Aorta (tissue), 5 donors: ENCODE measurements at places on chromosomes 5 and 9. TPM values are rescaled to one million over a fixed set of nuclear protein-coding genes. Genes with fewer than 3 reads are reported as not detected.

Gene NSD1
- 6.9 TPM for polyA plus RNA-seq

GRCh38 chr9:128406848-128407391 lies 13.7 kb upstream of the CERCAM start:
- H3K36me3 ChIP-seq, result no peaks in the 10 kb centered on the region
- no peaks in the 10 kb centered on the region for H3K4me1 ChIP-seq
- no peak overlapping the region for H3K27ac ChIP-seq

DNA sequence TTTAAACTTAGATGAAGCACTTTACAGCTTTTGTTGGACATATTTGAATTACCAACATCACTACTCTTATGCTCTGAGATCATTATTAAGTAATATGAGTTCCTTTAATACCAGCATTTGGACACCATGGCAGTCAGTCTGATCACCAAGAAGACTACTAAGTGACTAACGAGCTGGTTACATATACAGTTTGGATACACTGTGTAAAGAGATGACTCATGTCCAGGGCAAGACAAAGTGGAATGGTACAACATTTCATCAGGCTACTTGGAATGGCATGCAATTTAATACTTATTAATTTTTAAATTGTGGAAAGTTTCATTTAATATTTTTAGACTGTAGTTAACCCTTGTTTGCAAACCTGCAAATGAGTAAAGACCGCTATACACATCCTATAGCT lies 237.4 kb upstream of the PRDM9 start:
- no peak overlapping the region for H3K27ac ChIP-seq
- DNase-seq, result no peak
- no peaks in the 10 kb centered on the region for H3K36me3 ChIP-seq
- no peak overlapping the region for H3K4me3 ChIP-seq
- H3K4me1 ChIP-seq, result no peaks in the 10 kb centered on the region

Gene ZNF618
- 7.5 TPM for polyA plus RNA-seq

DNA sequence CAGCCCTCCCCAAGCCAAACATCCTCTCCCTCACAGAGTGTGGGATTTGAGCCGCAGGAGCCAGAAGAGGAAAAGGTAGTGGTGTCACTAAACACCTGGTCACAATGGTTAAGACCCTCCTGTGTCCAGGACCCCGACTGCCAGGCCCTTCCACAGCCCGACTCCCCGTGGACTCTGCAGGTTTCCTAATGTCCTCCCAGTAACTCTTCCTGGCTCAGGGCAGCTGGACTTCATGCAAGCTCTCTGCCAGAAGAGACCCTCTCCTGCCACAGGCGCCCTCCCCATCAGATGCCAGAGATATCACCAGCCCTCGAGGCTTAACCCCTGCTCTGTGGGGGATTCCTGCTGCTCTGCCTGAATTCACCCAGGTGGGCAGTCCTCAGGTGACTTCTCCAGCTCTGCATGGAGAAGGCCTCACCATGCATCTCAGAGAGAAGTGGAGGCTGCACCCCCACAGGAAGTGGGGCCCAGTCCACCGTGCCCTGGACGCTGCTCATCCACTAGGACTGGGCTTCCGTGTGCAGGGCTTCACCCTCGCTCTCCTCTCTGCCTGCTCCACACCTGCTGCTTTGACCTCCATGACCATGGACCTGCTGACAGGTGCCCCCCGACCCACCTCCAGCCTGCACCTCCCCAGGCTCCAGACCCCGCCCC lies 111.2 kb downstream of the ADAMTS2 start:
- no peaks in the 10 kb centered on the region for H3K27me3 ChIP-seq
- H3K27ac ChIP-seq, result no peak overlapping the region
- H3K36me3 ChIP-seq, result no peaks in the 10 kb centered on the region
- no peak overlapping the region for H3K4me3 ChIP-seq
- no peak for DNase-seq
- H3K4me1 ChIP-seq, result no peaks in the 10 kb centered on the region

DNA sequence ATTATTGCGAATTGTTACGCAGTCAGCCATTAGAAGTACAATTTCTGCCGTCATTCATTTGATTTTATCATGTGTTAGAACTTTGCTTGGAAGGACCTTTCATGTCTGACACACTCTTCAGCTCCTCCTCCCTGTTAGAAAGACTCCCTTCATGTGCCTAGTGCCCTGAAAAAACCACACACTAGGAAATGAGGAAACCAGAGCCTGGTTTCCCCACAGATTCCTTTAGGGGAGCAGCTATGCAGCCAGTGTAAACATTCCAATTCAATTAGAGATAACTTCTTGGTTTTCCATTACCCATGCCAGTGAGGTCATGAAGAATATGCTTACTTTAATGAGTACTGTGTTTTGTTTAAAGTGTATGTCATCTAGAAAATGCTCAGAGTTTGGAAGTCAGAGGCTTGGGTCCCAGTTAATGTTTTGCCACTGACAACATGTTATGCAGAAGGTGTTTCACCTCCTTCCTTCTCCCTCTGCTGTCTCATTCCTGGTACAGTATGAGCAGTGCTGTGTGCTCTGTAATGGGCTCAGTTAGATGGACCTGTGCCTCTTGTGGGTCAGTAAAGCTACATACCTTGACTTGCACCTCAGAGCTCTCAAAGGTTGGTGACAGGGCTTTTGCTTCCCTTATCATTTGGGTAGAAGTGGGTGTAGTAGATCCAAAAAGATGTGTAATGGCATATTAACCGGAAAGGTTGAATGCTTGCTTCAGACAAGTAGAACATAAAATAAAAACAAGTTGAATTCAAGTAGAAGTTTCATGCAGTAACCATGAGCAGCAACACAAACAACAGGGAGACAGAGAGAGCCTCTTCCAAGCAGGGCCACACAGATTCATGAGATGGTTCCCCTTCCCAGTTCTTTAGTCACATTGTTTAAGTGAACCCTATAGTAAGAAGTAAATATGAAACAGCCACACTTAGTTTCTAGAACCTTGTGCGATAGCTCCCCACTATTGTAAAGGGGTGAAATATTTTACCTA lies 52.6 kb upstream of the TNFAIP8 start:
- H3K27ac ChIP-seq, result peak overlapping the region; percentile 77
- no peaks in the 10 kb centered on the region for H3K36me3 ChIP-seq
- peaks cover 9% of the 10 kb centered on the region for H3K4me1 ChIP-seq
- no peak for DNase-seq
- no peaks in the 10 kb centered on the region for H3K27me3 ChIP-seq

- no peak for DNase-seq
- H3K27ac ChIP-seq, result no peak overlapping the region
- peaks cover 3% of the 10 kb centered on the region for H3K4me1 ChIP-seq
- no peaks in the 10 kb centered on the region for H3K27me3 ChIP-seq
Observed at GRCh38 chr5:119319401-119319800, 36.4 kb upstream of the TNFAIP8 start.

GRCh38 chr9:16064771-16065170 lies 511.9 kb downstream of the CCDC171 start:
- H3K27ac ChIP-seq, result no peak overlapping the region
- H3K4me3 ChIP-seq, result no peak overlapping the region
- peaks cover 3% of the 10 kb centered on the region for H3K36me3 ChIP-seq
- DNase-seq, result no peak
- H3K4me1 ChIP-seq, result no peaks in the 10 kb centered on the region

DNA sequence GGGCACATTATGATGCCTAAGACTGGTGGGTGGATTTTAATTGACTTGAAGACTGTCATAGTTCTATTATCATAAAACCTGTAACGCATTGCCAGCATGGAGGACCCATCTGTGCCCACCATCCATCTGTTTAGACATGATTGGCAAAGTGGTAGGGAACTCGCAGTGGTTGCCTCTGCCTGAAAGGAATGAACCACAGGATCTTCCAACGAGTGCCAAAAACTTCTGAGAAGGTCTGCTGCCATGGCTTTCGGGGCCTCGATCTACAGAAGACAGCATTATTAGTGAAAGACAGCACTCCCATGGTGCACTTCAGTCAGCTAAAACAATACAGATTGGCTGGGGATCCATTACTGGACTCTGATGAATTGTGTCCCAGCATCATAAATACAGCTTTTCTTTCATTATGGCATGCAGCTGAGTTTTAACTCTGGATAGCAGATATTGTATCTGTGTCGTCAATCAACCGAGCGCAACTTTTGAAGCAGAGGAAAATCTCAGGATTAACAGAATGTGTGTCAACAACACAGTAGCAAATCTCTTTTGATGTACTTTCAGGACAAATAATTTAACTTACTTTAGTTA lies 74.3 kb downstream of the ZDHHC21 start:
- H3K27me3 ChIP-seq, result no peaks in the 10 kb centered on the region
- DNase-seq, result no peak
- H3K4me3 ChIP-seq, result no peak overlapping the region
- H3K4me1 ChIP-seq, result no peaks in the 10 kb centered on the region
